ENCODE measurements at places on chromosomes 1 and 21.

GRCh38 chr1:210828996-210829596, 304.9 kb downstream of the KCNH1 start:
- no peak for DNase-seq

GRCh38 chr1:227298512-227299240, 19.6 kb downstream of the CDC42BPA start:
- no peak for DNase-seq

DNA sequence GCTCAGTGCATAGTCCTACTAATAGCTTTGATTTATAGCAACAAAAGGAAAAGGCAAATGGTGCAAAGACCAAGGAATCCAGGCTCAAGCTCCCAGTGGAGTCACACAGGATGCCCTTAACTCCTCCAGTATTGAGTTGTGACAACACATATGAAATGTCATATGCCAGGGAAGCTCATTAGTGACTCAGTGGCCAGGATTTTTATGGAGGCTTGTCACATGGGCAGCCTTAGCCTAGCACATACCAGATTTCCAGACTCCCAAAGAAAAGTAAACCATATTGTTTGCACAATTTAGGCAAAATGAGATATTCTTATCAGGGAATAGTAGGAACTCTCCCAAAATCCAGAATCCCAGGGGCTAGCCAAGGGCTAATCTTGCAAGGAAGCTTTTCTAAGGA, 129.2 kb downstream of the MAGI3 start:
- DNase-seq, result no peak

DNA sequence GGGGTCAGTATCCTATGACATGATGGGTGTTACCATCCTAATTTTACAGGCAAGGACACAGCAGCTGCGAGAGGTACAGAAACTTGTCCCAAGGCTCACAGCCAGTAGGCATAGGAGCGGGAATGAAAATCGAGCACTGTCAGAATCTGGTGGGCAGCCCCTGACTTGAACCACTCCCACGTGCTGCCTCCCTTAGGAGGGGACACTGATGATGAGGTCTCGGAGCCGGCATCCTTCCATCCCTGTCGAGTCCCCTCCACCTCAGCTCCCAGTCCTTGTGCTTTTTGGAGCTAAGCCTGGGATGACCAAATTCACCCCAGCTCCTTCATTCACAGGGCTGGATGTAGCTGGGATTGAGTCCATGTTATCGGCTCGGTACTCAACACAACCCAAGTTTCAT, 49.0 kb downstream of the B3GALT5 start:
- no peak for DNase-seq

GRCh38 chr1:228000416-228000815, 6.4 kb upstream of the WNT3A start:
- no peak for DNase-seq

DNA sequence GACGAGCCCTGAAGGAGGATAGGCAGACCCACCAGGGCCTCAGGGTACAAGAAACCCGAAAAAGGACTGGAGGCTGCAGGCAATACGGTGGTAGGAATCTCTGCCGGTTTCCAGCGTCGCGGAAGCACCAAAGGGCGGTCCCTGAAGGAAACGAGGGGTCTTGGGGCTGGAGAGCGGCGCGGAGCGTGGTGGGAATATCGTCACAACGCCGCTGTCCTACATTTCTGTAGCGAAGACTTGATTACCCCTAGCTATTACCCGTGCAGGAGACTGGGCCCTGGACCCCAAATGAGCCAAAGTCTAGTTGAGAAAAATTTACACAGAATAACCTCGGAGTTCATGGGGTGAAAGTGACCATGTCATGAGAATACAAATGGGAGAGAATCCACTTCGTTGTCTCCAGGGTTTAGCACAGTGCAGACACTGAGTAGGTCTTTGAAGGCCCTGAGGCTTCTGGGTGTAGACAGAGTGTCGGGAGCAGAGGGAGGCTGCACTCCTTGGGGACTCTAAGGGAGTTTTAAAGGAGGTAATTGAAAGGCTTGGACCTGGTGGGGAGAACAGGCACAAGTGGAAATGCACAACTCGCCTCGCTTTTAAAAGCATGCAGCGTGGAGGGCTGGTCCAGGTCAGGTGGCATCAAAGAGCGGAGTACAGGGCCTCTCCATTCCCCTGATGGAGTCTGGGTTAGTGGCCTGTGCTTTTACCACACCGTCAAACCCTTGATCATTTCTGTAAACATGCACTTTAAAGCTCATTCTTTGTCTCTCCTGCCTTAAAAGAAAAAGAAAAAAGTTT, 1.5 kb downstream of the ATP1A1 start:
- DNase-seq, result no peak

DNA sequence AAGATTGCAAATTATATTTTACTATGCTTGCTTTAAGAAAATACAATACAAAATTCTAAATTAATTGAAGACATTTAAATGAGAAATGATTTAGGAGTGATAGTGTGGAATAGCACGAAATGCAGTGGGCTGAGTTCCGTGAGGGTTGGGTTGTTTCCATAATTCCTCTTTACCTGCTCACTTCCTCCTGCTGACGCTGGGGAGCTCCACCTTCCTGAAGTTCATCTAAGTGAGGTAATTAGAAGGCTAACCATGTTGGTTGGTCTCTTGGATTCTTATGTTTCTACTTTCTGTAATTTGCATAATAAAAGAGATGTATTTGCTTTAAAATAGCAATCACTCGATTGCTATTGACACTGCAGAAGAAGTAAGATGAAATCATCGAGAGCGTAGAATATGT, 4.7 kb downstream of the OR14I1 start:
- no peak for DNase-seq

GRCh38 chr1:51535006-51535592, 16.0 kb upstream of the EPS15 start:
- DNase-seq, result no peak

- no peak for DNase-seq
These were observed 11.6 kb downstream of the HNRNPU start for GRCh38 chr1:244852694-244853093.

DNA sequence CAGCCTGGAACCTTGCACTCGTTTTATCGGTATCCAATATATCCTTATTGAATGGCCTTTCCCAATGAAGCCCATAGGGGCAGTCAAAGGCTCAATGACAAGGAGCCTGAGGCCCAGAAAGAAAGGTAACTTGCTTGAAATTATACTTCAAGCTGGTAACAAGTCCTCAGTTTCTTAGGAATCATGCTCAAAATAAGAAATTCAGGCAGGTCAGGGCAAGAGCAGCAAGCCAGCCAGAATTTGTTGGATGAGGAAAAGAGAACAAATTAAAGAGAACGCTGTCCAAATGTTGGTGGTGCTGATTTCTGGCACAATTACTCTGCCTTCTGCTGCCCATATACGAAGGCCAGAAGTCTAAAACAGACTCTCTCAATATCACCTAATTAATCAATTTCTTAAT, 77.6 kb downstream of the DDX20 start:
- DNase-seq, result no peak

- no peak for DNase-seq
These were observed 88.7 kb downstream of the WLS start for GRCh38 chr1:68143633-68144032.

DNA sequence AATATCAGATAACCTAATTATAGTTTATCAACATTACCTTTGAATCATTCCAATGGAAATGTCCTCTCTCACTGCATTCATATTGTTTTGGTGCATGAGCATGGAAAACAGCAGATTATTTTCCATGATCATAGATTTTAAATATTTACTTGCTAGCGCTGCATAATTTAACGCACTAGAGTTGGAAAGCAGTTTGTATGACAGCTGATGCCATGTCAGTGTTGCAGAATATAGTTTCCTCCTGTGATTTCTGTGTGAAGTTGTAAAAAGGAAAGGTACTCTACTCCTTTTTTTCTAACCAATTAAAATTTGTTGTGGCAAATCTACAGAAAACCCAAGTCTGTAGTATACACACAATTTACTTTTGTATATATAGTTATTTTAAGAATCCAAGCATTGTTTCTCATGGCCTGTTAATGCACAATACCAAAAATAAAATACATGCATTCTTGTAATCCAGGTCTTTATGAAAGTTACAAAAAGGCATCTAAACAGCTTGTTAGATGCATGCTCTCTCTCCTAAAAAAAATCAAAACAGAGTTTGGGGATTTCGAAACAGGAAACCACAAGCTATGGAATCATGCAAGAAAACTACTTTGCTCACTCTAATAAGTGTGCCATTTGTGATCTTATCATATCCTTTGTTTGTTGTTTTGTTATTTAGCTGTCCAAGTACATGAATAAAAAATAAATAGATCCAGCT, 1.9 kb upstream of the ATG4C start:
- DNase-seq, result no peak

- DNase-seq, result no peak
These were observed 29.0 kb upstream of the CCDC190 start for GRCh38 chr1:162889989-162890388.

DNA sequence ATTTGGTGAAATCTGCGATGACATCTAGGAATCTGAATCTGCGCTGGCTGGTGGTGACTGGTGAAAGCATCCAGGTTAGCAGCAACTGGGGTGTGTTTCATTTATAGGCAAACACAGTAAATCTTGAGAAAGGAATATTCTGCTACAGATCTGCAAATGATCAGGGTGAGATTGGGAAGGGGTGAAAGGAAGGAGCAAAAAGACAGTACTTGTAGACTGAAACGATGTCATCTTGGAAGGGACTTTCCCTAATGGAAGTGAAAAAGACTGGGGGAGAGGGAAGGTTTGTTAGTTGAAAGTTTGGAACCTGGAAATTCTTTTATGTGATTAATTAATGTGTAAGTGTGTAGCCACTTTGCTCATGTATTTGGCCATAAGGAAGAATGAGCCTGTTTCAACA, 228.3 kb downstream of the FMN2 start:
- DNase-seq, result no peak

DNA sequence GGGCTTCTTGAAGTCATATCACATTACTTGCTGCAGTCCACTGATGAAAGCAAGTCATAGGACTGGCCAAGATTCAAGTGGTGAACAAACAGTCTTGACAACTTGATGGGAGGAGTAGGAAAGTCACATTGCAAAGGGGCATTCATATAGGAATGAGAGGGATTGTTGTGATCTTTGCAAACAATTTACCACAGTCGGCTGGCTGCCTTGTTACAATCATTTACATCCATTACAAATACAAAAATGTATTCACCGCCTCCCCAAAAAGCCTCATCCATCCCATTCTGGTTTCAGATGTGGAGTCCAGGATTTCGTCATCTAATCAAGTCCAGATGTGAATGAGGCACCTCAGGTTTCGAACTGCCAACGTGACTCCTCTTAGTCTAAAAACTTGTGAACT, 26.8 kb downstream of the GORAB start:
- DNase-seq, result no peak

DNA sequence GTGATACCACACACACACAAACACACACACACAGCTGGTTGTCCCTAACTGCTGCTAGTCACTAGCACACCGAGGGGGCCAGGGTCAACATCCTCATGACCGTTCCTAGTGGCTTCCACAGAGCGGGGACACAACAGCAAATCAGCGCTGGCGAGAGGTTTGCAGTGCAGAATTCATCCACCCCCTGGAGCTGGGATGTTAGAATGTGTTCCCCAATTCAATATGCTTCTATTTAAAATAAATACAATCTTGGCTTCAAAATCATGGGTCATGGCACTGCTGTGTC, 16.2 kb upstream of the C2CD2 start:
- no peak for DNase-seq

GRCh38 chr1:17012775-17013490, 1.2 kb upstream of the ATP13A2 start:
- DNase-seq, result no peak

DNA sequence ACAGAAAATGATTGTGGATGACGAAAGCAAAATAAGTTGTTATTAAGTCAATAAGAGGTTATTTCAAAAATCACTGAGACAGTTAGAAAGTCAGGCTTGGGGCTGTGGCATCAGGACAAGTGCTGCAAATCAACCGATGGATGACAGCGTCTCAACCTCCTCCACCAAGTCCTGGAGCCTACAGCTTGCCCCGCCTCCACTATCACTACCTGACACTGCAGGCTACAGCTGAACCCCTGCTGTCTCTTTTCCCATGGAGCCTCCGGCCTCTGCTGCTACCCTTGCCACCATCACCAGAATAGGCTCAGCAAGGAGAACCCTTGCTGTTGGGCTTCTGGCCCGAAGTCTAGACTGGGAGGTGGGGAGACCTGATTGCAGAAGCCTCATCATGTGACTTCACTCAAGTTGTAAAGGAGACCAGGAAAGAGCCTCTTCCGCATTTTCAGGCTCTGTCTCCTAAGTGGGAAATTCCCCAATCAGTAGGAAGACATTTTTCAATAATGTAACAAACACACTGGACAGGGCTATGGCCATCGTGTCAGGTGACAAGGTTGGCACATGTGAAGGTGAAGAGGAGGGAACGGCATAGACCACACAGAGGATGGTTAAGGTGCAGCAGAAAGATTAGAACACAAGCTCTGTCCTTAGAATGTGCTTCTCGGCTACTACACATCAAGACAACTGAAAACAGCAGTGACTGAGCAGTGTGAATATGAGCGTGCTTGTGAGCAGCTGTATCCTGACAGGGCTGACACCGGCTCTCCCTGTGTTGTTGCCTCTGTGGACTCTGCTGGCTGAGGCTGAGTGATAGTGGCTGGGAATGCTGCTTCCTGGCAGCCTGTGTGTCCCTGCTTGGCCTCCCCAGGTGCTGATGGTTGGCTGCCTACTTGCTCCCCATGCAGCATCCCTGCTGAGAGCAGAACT, 660.7 kb downstream of the PTPRU start:
- DNase-seq, result no peak

DNA sequence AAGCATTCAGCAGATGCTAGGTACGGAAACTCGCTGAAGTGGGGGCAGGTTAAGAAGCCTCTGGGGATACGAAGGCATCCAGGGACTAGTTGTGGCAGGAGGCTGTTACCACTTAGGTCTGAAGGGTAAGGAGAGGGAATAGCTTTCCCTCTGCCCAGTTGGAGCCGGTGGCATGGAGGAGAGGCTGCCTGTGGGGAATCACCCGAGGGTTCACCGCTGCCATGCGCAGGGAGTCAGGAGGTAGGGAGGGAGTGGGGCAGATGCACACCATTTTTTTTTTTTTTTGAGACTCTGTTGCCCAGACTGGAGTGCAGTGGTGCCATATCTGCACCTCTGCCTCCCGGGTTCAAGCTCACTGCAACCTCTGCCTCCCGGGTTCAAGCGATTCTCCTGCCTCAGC, 6.1 kb downstream of the PCSK9 start:
- DNase-seq, result no peak

- no peak for DNase-seq
These were observed 954 bp downstream of the RSBN1 start for GRCh38 chr1:113811156-113811887.

GRCh38 chr21:21213297-21213696, 215.1 kb downstream of the NCAM2 start:
- no peak for DNase-seq

- DNase-seq, result peak; percentile 11
These were observed 25.4 kb downstream of the PIGM start for GRCh38 chr1:160006312-160006940.
